ENCODE measurements at places on chromosomes 4 and X.

DNA sequence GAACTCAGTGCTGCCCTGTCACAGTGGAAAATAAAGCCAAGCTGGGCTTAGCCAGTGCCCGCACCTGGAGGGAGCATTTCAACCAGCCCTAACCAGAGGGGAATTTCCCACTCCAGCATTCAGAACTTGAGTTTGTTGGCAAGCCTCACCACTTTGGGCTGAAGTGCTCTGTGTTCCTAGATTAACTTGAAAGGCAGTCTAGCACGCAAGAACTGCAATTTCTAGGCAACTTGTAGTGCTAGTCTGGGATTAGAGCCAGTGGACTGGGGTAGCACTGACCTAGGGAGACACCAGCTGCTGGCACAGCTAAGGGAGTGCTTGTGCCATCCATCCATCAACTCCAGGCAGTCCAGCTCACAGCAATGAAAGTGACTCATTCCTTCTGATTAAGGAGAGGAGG is 1060.6 kb upstream of the GRID2 start:
- DNase-seq: no peak

GRCh38 chrX:13341491-13342101 is 21.7 kb upstream of the ATXN3L start:
- DNase-seq: no peak

- DNase-seq: no peak
These were observed 26.8 kb upstream of the FGF5 start for GRCh38 chr4:80239480-80240150.

DNA sequence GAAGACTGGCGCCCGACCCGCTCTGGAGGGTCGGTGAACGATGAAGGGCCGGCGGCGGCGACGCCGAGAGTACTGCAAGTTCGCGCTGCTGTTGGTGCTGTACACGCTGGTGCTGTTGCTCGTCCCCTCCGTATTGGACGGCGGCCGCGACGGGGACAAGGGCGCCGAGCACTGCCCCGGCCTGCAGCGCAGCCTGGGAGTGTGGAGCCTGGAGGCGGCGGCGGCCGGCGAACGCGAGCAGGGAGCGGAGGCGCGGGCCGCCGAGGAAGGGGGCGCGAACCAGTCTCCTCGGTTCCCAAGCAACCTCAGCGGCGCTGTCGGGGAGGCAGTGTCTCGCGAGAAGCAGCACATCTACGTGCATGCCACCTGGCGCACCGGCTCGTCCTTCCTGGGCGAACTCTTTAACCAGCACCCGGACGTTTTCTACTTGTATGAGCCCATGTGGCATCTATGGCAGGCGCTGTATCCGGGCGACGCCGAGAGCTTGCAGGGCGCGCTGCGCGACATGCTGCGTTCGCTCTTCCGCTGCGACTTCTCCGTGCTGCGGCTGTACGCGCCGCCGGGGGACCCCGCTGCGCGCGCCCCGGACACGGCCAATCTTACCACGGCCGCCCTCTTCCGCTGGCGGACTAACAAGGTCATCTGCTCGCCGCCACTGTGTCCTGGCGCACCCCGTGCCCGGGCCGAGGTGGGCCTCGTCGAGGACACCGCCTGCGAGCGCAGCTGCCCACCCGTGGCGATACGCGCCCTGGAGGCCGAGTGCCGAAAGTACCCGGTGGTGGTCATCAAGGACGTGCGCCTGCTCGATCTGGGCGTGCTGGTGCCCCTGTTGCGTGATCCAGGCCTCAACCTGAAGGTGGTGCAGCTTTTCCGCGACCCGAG is 568 bp downstream of the CHST7 start:
- DNase-seq: peak; percentile 16

DNA sequence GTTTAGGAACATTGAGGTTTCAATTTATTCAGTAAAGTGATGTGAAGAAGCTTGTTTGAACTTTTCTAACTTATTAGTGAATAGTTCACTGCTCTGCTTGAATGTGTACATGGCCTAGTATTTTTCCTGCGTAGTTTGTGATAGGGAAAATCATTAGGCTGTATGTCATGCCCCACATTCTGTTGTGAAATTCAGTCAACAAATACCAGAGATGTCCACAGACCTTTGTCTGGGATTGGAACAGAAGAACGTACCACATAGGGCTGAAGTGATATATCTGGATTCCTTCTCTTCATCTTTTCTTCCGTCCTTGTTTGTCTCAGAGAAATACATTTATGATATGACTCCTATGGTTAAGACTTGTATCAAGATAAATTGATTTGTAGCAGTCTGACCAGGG is 88.8 kb upstream of the PLS3 start:
- DNase-seq: no peak

- DNase-seq: no peak
These were observed 115.7 kb downstream of the NDST4 start for GRCh38 chr4:114997576-114998247.

DNA sequence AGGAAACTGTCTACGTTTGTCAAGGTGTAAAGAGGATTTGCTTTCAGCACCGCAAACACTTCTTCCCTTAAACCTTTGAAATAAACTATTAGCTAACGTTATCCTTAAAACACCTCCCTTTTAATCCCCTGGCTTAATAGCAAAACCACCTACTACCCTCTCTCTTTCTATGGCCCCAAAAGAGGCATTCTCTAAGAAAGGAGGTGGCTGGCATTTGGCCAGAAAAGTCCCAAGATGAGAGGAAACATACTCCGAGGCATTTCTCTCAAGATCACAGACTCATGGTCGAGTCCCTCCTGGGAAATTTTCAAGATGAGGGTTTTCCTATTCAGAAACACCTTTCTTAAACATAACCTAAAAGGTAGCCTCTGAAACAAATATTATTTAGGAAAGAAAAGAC is 60.6 kb upstream of the VCX3B start:
- no peak for DNase-seq

GRCh38 chr4:125010796-125011503 is 298.4 kb upstream of the ANKRD50 start:
- DNase-seq: no peak

DNA sequence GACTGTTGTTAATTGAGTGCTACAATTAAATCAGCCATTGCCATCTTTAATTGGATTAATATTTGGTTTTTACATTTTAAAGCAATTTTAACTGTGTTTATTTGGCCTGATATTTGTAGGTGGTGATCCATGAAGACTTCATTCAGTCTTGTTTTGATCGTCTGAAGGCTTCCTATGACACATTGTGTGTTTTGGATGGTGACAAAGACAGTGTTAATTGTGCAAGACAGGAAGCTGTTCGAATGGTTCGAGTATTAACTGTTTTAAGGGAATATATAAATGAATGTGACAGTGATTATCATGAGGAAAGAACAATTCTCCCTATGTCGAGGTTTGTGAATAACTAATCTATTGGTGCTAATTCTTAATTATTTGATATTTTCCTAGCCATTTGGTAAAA is 82.6 kb downstream of the USP9X start:
- DNase-seq: no peak

GRCh38 chrX:68795741-68796140 is 33.1 kb upstream of the EFNB1 start:
- DNase-seq: no peak

DNA sequence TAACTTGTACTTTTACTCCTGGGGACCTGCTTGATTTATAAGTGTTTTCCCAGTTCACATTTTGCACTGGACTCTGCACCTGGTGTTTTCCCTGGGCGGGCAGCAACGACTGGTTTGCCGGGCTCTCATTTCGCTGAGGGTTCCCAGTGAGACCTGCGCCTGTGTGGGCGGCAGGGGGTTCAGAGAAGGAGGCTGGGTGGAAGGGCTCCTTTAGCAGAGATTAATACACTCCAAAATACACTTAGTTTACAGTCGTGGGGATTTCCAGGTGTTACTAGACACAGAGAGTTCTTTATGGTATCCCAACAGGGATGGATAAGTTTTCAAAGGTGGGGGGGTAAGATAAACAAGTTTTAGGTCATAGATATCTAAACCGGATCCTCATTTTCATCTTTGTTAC is 53.0 kb upstream of the SHISA3 start:
- DNase-seq: no peak

DNA sequence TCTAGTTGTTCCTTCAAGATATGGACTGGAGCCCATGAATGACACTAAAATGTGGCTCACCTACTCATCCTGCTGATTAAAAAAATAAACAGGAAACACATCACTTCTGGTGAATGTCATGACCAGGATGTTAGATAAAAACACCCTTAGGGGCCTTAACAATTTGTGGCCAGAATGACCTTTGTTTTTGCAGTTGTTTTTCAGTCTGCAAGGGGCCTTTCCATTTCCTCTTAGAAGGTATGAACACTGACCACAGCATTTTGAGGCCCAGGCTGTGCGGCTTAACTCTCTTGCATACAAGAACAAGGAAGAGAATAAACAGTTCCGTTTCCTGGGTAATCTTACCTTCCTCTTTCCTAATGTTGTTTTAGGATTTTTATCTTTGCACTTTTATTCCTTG is 113.2 kb downstream of the IL1RAPL2 start:
- no peak for DNase-seq

GRCh38 chrX:124395145-124395880 is 49.0 kb downstream of the SH2D1A start:
- DNase-seq: no peak

GRCh38 chrX:47297874-47298273 is 65.1 kb downstream of the USP11 start:
- DNase-seq: no peak

DNA sequence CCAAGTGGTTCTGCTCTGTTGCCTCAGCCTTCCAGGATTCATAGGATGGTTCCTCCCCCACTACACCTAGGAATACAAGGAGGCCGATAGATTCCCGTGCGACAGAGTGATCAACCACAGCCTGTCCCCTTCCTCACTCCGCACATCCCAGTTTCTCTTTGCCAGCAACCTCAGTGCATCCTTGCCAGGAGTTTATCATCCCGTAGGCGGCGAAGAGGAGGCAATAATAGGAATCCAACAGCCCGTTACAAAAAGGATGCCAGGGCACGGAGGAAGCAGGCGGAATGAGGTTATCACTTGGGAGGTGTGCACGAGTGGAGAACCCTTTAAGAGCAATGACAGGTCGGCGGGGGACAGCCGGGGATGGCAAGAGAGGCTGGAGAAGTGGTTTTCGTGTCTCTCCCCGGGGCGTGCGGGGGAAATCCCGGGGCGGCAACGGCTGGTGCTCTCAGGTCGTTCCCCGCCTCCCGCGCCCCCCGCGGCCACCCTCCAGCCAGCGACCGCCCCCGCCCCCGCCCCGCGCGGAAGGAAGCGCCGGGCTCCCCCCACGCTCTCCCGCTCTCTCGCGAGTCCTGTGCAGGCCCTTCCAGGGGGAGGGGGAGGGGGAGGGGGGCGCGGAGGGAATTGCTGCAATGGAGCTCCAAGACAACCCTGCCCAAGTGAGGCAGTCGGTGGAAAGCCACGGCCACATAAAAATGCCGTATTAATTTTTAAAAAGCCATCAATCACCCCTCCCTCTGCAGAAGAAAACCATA is 1.6 kb downstream of the PPP3CA start:
- peak; percentile 20 for DNase-seq

All from stimulated activated CD8-positive, alpha-beta memory T cell treated with anti-CD3 and anti-CD28 coated beads, Interleukin-4, amount 100 ng/mL, for 4 hours (primary cell).